CD4-positive, alpha-beta T cell (primary cell): ENCODE measurements at places on chromosomes 6 and 20.

- no peak for DNase-seq
These were observed 9.6 kb downstream of the AHCY start for GRCh38 chr20:34293589-34293988.

DNA sequence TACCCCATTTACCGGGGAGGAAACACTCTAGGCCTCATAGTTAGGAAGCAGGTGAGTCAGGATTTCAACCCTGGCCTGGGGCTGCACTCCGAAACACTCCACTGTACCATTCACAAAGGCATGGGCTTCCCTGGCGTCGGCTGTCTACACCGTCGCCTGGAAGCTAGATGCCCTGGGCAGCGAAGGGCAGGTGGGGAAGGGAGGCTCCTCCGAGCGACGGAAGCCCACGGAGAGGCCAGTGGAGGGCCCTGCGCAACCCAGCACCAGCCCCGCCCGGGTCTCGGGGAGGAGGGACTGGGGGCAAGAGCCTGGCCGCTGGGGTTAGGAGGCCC, 16.1 kb downstream of the SDCBP2 start:
- no peak for DNase-seq

- no peak for DNase-seq
These were observed 6.6 kb upstream of the BMP7 start for GRCh38 chr20:57272883-57273535.

DNA sequence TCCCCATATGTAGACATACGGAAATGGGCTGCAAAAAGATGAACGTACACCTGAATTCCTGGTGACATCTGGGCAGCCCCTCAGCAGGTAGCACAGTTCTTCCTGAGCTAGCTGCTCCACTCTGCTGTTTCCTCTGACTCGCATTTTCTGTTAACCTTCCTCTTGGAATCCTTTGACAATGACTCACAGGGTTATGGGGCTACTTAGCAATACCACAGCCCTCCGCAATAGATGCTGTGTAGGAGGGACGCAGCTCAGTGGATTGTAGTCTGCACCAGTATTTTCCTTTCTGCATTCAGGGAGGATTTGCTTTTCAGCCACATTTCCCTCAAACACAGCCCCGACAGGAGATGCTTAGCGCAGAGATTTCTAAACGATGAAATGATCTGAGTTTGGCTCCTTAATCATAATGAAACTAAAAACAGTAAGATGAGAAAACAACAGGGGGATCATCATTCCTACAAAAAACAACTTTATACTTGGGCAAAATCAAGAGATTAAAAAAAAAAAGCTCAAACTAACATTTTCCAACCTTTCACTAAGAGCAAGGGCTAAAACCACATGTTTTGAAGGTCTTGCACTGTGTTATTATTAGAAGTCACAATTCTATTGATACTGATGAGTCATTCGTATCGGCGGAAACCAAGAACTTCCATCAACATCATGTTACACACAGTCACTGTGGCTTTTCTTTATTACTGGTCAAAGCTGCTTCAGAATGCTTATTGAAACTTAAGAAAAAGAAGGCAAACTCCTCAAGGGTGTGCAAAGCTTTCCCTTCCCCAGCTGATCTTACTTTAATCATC, 12.2 kb downstream of the BACH2 start:
- peak; percentile 36 for DNase-seq

- DNase-seq: no peak
These were observed 63.2 kb downstream of the BANF2 start for GRCh38 chr20:17762873-17763557.

DNA sequence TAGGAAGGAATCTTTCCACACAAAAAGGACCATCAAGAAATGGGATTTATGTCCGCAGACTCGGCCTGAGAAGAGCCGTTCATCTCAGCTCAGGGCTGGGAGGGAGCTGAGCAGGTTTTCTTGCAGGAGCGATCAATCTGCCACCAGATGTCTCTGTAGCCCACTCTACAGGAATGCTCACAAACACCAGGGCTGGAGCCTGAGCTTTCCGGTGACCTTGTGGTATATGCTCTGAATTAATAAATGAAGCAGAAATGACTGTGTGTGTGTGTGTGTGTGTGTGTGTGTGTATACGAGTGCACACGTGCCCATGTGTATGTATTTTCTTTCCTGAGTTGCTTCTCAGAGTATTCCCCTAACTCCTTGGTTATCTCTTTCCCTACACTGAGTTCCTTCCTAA, 12.0 kb downstream of the CD83 start:
- DNase-seq: no peak

GRCh38 chr6:7201732-7202541, 94.2 kb downstream of the RREB1 start:
- no peak for DNase-seq

DNA sequence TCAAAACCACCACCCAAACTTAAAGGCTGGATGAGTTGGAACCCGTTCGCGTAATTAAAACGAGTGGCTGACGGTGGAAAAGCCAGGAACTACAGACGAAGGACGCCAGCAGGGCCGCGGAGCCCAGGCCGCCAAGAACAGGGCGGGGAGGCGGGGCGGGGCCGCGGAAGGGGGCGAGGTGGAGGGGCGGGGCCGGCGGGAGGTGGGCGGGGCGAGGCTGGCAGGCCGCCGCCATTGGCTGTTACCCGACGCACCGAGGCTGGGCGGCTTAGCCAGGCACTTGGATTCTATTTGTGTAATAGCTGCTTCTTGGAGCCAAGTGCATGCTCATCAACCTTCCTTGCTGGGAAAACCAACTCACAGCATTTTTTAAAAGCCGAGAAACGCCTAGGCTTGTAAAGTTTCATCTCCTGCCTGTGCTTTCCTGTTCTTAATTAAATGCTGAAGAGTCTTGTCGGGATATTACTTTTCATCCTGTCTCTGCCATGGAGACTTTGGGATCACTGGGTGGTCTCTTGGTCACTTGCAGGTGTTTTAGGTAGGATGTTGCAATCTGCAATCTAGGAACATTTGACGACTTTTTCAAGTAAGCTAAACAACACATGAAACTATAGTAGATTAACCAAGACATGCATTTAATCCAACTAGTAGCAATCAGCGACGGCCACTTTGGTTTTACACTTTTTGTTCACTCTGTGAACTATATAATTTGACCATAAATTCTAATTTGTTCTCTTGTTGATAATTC, 245.0 kb downstream of the ARID1B start:
- DNase-seq: peak; percentile 92

DNA sequence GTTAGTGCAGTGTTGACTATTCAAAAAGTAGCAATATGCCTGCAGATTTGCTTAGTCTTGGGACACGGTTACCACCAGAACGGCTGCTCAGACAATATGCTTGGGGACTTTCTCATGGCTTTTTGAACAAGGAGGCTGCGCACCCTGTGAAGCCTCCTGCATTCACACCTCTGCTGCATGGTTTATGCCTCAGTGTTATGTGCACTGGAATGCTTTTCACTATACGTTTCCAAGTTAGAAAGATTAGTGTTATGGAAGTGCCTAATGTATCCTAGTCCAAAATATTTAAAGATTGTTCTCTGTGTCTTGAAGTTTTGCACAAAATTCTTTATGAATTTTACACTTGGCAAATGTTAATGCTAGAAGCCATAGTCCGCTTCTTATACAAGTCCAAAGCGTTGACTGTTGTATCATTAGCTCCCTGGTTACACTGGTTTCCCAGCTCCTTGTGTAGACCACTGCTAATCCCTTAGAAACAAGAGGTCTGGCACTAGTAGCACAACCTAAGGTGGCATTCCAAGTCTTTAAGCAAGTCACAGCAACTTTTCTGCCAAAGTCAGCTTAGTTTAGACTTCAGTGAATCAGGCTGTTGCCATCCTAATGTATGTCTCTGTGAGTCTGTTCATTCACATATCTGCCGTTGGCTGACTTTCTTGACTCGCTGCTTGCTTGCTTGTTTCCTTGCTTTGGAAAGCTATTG, 26.3 kb upstream of the SLC22A1 start:
- DNase-seq: no peak

GRCh38 chr6:11025921-11026635, 18.0 kb downstream of the ELOVL2 start:
- DNase-seq: no peak

GRCh38 chr6:117326396-117326795, 61.0 kb downstream of the VGLL2 start:
- no peak for DNase-seq

DNA sequence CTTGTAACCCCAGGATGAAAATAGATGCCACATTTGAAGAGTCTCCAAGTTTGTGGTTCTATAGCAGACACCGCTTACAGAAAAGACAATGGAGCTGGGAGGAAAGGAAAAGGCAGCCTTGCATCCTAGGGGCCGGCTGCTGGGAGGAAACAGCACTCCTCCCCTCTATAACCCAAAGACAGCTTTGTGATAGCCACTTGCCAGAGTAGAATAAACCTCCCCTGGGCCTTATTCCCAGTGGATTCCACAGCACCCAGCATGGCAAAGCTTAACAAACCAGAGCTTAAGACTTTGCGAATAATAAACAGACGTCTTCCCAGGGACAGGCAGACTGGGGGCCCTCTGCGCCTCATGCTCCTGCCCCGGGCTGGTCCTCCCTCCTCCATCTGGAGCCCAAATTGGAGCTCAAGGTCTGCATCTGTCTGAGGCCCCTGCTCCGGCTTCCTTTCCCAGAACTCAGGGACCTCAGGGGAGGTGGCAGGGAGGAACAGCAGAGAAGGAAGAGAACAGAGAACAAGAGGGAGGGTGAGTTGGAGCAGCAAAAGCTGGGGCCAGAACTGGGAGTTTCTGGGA, 8.8 kb upstream of the TAF8 start:
- DNase-seq: no peak

GRCh38 chr6:68247782-68248181, 387.3 kb upstream of the ADGRB3 start:
- DNase-seq: no peak

GRCh38 chr6:150346346-150346745, 22.5 kb upstream of the IYD start:
- DNase-seq: no peak

- peak; percentile 35 for DNase-seq
These were observed 178.8 kb downstream of the SMOC2 start for GRCh38 chr6:168619560-168620314.

DNA sequence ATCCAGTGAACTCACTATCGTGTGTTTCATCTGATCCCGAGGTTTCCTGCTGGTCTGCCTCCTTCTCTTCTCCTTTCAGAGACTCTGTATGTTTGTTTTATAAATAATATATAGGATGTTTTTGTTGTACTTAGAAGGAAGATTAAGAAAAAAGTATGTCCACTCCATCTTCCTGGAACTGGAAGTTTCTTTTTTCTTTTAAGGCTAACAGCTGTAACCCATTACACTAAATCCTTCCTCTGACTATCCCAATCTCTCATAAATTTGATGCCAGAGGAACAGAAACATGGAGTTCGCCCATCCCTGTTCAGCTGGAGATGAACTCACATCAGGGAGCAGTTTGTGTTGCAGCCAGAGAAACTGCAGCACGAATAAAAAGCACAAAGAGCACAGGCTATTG, 20.7 kb downstream of the RIPK1 start:
- no peak for DNase-seq

DNA sequence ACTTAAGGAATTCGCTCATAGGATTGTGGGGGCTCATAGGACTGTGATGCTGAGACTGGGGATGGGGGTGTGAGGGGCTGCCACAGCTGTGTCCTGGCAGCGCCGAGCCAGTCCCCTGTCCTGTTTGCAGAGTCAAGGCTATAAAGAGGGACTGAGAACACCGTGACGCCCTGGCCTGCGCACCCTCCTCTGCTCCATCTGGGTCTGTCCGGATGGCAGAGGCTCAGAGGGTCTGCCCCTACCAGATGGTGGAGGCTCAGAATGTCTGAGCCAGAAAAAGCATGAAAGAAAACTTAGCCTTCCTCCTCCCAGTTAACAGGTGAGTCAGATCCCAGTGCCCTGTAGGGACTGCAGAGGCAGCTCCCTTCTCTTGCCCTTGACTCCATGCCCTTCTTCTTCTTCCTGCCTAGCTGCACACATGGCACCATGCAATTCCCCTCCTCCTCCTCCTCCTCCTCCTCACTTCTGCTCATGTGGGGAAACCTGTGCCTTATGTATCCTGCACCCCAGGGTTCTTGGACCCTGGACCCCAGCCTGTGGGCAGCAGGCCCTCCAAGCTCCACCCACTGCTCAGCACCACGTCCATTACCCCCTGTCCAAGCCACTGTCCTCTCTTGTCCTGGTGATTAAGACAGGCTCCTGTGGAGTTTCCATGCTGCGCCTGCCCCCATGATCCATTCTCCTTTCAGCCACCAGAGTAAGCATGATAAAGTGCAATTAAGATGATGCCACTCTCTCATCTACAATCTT, 410.0 kb upstream of the SULF2 start:
- no peak for DNase-seq

DNA sequence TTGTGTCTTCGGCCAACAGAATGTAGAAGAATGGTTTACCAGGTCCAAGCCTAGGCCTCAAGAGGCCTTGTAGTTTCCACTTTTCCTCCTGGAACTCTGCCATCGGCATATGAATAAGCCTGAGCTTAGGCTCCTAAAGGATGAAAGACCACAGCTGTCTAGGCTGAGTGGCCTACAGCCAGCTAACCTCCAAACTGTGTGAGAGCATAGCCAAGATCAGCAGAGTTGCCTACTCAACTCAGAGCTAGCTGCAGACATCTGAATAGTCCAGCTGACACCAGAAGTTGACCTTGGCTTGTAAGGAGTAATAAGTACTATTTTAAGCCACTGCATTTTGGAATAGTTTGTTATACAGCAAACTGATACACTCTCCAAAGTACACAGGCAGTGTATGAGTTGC, 52.6 kb upstream of the SMIM29 start:
- no peak for DNase-seq

DNA sequence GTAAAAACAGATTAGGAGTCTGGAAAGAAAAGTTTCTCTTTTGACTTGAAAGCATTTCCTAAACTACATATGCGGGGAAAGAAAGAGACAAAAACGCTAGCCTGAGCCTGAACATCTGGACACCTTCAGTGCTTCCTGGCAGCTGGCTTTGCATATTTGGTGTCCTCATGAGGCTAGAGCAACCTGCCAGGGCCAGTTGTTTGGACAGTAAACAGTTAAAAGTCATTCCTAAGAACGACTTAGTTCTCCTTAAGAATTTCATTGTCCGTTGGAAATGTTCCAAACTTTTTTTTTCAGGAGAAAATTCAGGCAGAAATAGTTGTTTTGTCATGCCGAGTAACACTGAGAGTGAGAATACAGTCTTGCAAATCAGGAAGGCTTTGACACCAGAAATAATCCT, 199.8 kb downstream of the SMOC2 start:
- no peak for DNase-seq

GRCh38 chr6:21000331-21000801, 466.1 kb downstream of the CDKAL1 start:
- no peak for DNase-seq

DNA sequence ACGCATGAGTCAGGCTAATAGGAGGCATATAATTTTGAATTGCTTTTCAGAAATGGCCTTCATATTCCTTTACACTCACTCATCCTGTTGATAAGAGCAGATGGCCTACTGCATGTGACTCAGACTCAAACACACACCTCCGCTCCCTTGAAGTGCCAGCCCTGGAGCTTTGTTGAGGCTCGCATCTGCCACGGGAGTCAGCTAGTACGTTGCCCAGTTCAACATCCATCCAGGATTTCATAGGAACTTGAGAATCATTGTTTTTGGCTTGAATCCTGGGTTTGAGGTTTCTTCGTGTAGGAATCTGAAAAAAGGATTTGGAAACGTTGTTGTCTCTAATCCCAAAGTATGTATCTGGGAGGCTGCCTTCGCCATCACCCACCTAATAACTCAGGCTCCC, 87.4 kb upstream of the JAG1 start:
- DNase-seq: no peak
